ENCODE measurements at places on chromosomes 16 and 17.

DNA sequence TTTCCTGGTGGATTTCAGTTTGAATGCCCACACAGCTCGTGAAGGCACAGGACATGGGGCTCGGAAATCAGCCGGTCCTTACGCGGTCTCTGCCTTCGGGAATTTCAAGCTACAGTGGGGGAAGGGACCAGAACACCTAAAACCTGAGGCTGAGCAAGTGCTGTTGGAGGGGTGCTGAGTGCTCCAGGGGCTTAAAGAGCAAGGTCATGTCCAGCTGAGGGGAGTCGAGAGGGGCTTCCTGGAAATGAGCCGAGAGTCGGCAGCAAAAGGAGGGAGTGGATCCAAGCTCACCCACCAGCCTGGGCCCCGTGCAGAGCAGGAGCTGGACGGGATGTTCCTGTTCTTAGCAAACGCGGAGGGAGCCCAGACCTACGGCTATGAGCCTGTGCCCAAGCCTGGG is 73.2 kb upstream of the RPL38 start:
- DNase-seq: no peak

GRCh38 chr16:72508191-72508590 is 336.2 kb upstream of the PMFBP1 start:
- DNase-seq: no peak

DNA sequence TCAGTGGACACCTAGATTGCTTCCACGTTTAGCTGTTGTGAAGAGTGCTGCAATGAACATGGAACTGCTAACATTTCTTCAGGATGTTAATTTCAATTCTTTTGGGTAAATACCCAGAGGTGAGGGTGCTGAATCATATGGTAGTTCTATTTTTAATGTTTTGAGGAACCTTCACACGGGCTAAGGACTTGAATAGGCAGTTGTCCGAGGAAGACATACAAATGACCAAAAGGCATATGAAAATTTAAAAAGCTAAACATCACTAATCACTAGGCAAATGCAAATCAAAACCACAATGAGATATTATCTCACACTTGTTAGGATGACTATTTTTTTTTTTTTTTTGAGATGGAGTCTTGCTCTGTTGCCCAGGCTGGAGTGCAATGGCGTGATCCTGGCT is 173.3 kb downstream of the PRKCB start:
- peak; percentile 12 for DNase-seq

DNA sequence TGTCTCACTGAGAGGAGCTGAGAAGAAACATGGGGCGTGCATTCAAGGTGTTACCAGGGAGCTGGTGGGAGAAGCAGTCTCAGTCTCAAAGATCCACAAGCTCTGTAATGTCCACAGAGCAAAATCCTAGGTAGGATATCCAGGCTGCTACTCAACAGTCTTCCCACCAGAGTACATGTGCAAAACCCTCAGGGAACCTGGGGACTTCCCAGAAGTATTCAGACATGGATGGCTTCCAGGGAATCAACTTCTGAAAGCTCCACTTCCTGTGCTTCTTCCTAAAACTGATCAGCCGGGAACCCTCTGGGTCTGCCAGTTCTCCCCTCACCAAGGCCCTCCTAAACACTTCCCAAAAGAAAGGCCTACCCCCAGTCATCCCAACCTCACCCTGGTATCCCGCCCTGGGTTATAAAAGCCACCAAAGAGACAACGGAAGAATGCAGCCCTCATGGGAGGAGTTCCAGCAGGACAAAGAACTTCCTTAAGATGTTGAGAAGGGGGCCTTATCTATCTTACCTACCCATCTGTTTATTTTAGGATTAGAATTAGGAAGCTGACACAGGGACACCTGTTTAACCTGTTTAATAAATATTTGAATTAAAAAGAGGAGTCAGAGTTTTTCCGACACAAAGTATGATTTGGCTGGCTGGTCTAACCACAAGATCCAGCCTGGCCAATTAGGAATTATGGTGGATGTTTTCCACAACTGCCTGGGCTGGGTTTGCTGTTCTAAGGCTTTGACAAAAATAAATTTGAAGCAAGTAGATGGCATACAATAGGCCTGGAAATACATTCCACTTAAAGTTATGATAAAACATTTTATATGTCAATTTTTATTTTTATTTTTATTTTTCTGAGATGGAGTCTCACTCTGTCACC is 37.0 kb downstream of the CUEDC1 start:
- no peak for DNase-seq

- no peak for DNase-seq
Observed at GRCh38 chr17:80858301-80859001, 133.2 kb upstream of the CHMP6 start.

DNA sequence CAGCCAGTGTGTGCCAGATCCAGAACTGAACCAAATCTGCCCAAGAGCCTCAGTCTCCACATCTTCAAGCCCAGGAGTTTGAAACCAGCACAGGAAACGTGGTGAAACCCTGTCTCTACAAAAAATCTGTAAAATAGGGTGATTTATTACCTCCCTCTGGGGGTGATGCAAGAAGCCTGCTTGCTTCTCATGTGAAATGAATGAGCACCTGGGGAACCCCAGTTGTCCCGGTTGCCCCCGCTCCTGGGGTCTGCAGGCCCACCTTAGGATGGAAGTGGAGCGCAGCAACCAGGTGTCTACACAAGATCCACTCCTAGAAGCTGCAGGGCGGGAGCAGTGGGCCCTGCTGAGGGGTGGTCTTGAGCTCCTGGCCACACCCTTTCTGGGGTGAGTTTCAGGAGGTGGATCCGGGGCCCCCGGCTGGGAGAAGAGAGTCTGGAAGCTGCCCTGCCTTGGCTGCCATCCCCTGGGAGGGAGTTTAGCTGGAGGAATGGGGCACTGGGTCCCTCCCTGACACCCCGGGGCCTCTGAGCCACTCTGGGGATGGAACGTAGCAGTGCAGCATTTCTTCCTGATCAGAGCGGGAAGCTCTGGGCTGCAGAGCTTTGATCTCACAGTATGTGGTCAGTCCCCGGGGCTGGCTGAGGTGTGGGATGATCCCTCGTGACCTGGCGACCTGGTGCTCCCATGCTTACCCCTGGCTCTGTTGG is 117.8 kb downstream of the RAB11FIP4 start:
- no peak for DNase-seq

GRCh38 chr16:73064212-73064993 is 16.5 kb upstream of the ZFHX3 start:
- no peak for DNase-seq

- DNase-seq: no peak
Observed at GRCh38 chr17:60110586-60110985, 31.9 kb upstream of the HEATR6 start.

DNA sequence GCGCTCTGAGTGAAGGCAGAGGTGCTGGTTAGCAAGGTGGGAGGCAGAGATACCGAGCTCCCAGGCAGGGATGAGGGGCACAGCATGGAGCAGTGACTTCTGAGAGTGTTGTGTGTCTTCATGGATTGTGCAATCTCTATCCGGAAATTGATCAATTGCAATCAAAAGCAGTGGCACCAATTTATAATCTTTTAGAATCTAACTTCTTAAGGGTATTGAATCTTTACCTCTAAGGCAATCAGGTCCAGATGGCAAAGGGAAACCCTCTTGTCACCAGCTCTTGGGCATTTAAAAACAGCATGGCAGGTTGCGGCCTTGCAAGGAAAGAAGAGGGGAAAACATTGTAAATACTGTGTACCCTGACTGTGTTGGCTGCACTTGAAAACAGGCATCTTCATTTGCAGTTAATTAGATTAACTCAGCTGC is 58.0 kb upstream of the MRTFB start:
- no peak for DNase-seq

- peak; percentile 87 for DNase-seq
Observed at GRCh38 chr16:11345040-11345862, at the start of gene RMI2. TSS of gene RMI2 (plus strand) at chr16:11345459. CDS start at chr16:11345472, 13 bp downstream.

- peak; percentile 80 for DNase-seq
Observed at GRCh38 chr17:73711184-73711583, 66.9 kb upstream of the SDK2 start.

GRCh38 chr16:30837904-30838303 is 50.9 kb upstream of the ZNF629 start:
- DNase-seq: no peak

- peak; percentile 34 for DNase-seq
Observed at GRCh38 chr16:38941-39892, 14.2 kb downstream of the POLR3K start.

- DNase-seq: peak; percentile 90
Observed at GRCh38 chr16:29811896-29812665, at the start of gene PRRT2. TSS of gene PRRT2 (plus strand) at chr16:29812193. CDS start at chr16:29813055, 862 bp downstream.

DNA sequence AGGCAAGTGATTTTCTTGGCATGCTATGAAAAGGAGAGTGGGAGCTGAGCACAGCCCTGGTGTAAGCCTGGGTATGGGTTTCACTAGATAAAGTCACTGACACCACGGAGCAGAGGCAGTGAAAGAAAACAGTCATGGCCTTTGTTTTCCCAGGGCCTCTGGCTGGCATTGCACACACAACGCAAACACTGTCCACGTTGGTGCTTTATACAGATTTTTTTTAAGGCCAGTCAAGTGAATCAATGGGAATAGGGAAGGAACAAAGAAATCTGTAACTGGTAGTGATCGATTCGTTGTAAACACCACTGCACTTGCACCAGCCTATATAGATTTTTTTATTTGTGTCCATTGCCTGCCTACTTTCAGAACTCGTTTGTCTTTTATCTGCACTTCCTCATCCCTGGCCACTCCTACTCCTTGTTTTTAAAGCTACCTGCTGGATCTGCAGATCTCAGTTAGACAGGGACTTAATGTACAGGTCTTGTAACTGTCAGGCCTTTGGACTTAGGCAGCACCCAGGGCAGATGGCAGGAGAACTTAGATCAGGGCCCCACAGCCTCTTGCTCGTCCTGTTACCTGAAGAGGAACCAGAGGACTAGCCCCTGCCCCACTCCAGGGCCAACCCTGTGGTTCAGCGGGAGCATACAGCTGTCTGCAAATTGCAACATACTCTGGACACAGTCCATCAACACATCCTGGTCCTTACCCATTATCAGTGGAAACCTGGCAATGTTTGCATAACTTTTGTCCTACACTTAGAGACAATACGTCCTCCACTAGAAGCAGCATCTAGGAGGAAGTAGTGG is 10.6 kb upstream of the TMIGD1 start:
- DNase-seq: peak; percentile 89
